ENCODE measurements at places on chromosomes 7 and 10.

DNA sequence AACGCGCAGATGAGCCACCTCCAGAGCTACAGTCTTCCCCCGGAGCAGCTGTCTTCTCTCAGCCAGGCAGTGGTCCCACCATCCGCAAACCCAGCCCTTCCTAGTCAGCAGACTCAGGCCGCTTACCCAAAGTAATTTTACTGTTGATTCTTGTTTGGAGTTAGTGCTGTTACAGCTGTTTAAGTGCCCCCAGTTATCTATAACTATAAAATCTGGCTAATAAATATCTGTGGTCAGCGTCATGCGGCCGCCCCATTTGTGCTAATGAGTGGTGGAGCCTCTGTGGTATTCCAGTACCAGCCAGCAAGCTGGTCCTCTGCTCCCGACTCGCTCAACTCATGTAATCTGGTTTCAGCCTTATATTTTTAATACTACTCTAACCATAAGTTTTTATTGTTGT lies 43.2 kb upstream of the TMEM236 start:
- no peak for DNase-seq

DNA sequence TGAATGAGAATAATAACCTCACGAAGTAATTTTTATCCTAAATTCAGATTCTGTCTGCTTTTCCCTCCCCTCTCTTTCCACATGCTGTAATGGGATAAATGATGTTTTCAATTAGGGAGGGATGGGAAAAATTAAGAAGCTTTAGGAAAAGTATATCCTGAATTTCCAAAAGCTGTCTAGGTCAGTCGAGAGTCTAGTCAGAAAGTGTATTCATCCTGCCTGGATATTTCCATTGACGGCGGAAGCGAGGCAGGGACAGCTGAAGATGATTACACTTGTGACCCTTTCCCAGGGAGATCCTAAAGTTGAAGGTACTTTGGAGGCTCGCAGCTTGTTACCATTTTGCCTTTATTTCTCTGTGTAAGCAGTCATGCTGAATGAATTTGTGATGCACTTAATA lies 204.1 kb downstream of the ZNF365 start:
- no peak for DNase-seq

DNA sequence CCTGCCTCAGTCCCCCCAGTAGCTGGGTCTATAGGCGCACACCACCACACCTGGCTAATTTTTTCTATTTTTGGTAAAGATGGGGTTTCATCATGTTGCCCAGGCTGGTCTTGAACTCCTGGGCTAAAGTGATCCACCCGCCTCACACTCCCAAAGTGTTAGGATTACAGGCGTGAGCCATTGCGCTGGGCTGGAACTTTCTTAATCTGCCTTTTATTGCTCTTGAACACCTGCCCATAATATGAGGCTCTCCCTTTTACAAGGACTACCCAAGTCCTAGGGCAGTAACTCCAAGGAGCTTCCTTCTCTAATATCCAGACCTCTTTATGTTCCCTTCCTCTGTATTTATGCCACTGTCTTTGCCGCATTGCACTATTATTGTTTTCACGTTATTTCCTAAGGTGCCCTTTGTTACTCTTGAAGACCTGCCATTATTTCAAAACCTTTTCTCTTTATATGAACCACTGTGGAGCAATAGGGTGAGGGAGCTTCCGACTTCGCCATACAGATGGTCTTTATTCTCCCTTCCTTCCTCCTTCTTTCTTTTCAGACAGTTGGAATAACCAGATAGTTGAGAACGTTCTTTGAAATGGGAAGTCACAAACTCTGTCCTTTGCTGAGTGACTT lies 36.3 kb upstream of the TCF7L2 start:
- DNase-seq: no peak

DNA sequence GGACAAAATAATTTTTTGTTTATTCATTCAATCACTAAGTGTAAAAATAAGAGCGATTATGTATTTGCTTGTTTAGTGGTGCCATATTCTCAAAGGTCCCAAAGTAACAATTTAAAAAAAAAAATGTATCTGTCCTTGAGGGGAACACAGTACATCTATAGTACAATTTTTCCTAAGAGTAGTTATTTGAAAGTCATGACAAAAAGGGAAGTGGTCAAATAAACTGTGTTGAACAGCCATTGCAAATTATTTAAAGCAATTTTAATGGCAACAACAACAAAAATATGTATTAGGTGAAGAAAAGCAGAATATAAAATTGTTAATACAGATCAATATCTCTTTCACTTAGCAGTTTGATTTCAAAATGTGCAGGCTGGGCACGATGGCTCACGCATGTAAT lies 943.5 kb downstream of the CNTNAP2 start:
- no peak for DNase-seq

DNA sequence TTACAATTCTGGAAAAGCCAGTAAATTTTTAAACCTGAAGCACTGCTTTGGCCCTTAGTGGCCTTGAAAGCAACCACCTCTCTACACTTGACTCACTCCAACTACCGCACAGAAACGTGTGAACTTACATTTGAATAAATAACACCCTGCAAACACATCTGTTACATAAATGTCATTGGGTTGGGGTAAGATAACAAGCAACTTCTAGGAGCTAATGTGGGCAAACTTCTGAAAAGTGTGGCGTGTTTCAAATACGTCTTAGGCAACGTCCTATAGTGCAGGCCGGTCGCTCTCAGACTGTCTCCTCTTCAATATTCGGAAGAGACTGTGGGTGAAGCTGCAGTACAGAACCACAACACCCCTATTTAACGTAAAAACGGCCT lies 474 bp downstream of the ORC5 start:
- DNase-seq: no peak

GRCh38 chr10:76916536-76916935 lies 721.1 kb downstream of the KCNMA1 start:
- DNase-seq: no peak

- no peak for DNase-seq
These were observed 10.7 kb upstream of the FHIP2A start for GRCh38 chr10:114810926-114811325.

DNA sequence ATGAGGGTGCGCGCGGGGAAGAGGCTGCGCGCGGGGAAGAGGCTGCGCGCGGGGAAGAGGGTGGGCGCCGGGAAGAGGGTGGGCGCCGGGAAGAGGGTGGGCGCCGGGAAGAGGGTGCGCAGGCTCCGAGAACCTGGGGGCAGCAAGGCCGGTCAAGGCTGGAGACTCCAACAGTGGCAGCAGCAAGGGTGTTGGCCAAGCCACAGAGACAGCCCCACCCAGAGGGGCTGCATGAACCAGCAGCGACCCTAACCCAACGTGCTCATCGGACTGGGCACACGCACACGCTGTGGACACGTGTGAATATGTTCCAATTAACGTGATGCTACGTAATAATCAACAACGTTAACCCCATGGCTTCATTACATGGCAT lies 48.8 kb downstream of the DIP2C start:
- no peak for DNase-seq

DNA sequence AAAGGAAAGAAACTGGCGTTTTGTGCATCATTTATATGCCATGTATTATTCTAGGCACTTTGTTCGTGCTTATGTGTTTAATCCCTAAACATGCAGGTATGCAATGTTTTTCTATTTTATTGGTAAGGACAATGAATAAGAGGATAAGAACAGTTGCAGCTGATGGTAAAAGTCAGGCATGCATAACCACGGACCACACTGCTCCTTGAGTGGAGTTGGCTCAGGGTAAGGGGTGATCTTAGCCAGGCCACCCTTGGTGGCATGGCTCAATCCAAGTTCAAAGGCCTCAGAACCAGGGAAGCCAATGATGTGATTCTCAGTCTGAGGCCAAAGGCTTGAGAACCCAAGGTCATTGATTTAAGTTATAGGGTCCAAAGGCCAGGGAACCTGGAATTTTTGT lies 1068.1 kb downstream of the NRG3 start:
- DNase-seq: no peak

DNA sequence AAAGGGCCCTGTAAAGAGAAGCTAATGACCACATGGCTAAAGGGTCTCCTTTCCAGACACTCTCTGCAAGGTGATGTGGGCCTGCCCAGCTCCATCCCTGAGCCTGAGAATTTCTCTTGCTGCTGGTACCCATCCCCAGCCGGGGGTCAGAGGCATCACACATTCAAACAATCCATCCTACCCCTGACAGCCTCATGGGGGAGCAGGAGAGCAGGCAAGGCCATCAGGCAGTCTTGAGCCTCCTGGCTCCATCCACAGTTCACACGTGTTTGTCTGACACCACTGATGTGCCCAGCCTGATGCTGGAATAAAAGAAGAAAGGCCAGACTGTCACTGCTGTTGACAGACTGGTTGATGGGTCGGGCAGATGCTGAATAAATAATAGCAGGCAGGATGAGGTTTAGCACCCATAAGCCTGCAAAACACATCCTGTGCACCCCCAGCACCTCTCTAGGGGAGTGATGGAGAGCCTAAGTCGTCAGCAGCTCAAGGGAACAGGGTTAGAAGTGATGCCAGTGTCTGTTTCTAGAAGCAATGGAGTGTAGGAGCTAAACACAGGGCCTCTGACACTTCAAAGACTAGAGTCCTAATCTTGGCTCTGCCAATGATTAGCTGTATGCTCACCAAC lies 43.5 kb downstream of the TLL2 start:
- no peak for DNase-seq

DNA sequence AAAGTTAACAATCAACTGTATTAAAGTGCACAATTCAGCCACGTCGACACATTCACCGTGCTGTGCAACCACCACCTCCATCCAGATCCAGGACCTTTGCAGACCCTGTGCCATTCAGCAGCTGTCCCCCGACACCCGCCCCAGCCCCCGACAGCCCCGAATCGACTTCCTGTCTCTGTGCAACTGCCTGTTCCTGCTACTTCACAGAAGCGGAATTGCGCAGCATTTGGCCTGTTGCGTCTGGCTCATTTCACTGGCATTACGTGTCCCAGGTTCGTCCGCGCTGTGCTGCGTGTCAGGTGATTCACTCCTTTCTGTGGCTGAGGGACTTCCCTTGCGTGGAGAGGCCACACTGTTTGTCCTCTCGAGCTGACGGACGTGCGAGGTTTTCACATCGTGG lies 33.2 kb upstream of the DNAAF5 start:
- no peak for DNase-seq

DNA sequence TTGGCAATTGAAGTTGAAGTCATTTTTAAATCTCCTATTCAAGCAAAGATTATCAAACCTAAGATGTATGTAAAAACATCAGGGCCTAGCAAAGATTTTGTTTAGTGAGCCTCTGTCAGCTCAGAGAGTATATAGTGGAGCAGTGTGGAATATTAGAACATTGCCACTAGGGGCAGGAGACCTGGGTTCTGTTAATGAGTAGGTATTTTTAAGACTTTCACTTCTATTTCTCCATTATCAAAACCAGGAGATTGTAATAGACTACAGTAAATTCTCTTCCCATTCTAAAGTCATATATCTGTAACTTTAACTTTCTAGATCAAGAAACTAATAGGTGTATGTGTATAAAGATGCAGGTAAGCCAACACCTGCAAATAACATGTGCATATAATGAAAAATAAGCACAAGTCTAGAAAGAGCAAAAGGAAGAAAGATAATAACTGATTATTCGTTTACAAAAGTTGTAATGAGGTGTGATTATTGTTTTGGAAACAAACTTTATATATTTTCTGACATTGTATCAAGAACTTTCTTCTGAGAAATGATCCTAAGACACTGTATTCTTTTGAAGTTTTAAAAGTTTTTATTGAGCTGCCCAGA lies 64.4 kb downstream of the KCND2 start:
- DNase-seq: no peak

DNA sequence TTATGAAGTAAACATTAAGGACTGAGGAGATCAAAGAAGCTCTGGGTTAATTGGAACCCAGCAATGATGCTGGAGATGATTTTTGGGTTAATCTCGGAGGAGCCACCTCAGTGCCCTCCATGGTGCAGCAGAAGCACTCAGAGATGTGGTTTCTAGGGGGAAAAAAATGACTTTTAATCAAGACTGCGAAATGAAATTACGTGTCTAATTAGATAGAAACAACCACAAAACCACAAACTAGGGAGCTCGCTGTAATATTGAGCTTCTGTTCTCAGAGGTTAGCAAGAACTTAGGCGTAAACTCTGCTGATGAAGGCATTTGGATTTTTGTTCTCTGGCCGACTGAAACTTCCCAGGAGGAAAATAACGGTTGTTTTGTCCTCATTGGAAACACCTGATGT lies 319.0 kb downstream of the GRID1 start:
- peak; percentile 11 for DNase-seq

DNA sequence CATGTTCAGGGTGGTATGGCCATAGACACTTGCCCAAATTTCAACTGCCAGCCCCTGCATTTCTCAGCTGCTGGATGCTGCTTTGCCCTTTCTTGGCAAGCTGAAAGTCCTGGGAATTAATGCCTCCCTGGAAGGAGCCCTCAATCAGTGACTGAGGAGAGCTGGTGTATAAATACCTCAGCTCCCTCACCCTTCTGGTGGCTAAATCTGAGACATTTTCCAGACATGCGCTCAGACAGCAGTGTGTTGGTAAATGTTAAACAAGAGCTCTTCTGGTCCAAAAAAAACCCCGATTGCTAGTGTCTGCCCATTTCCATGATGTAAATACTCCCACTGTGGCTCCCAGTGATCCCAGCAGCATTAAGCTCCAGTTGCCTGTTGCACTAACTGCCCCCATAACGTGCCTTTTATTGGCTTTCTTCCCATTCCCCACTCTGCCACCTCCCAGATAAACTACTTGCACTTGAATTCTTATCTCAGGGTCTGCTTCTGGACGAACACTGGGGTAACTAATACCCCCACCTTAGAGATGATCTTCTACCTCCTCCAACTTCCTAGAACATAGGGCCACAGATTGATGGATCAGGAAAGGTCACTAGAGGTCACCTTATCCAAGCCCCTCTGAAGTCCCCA lies 6.7 kb upstream of the MYH16 start:
- DNase-seq: no peak

- no peak for DNase-seq
These were observed 4.7 kb downstream of the ATP5MF start for GRCh38 chr7:99461221-99461620.

DNA sequence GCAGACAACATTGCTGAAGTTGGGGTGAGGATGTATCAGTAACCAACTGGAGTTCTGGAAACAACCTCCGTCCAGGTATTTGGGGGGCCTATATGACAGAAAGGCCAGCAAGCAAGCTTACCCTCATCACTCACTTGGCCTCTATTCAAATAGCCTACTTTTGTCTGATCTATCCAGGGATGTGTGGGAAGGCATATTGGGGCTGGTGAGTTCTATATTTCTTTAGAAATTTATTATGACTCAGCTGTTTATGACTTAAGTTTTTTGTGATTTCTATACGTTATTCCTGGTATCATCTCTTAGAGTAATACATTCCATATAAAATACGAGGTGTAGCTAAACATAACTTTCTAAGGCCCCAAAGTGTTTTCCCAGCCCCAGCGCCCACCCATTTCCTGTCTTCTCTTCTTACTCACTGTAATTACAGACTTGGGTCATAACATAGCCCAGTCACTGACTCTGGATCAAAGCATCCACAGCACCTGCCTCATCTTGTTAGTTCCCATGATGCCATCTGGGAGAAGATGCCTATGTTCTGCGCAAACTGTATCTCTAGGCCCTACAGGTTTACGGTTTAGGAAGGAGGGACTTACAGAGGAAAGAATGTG lies 18.1 kb downstream of the GARS1 start:
- DNase-seq: peak; percentile 19

DNA sequence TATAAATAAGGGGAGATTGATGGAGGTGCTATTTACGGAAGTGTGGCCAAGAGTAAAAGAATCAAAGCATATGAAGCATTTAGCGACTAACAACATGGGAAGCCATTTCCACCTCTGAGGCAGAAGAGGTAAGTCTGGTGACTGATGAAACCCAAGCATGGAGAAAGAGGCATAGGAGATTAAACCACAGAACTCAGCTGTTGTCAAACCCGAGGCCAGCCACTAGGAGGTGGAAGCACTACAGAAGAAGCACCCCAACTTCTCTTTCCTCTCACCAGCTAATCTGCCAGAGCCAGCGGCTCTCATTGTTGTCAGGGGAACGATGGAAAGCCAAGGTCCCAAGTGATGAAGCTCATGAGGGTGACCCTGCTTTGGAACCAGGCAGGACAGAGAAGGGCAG lies 19.6 kb upstream of the CNTNAP2 start:
- no peak for DNase-seq
